Hair follicle dermal papilla cell (primary cell): ENCODE measurements at places on chromosomes 4 and X. TPM values are rescaled to one million over a fixed set of nuclear protein-coding genes. Genes with fewer than 3 reads are reported as not detected.

The THAP9 gene
- total RNA-seq = 5.0 and 5.7 TPM in 2 replicates

The VCX3B gene
- not detected in 2 replicates for total RNA-seq

The SMR3B gene
- total RNA-seq = not detected in 2 replicates

The PLAC8 gene
- 0.12 and 1.1 TPM in 2 replicates for total RNA-seq

The PLXNB3 gene
- 7.7 and 9.2 TPM in 2 replicates for total RNA-seq

The TMEM47 gene
- 219 and 294 TPM in 2 replicates for total RNA-seq

The PFKFB1 gene
- total RNA-seq = 0.12 and 0.16 TPM in 2 replicates

The EPHA5 gene
- total RNA-seq = 2.7 and 3.7 TPM in 2 replicates
